ENCODE measurements at places on chromosomes 4 and X.

DNA sequence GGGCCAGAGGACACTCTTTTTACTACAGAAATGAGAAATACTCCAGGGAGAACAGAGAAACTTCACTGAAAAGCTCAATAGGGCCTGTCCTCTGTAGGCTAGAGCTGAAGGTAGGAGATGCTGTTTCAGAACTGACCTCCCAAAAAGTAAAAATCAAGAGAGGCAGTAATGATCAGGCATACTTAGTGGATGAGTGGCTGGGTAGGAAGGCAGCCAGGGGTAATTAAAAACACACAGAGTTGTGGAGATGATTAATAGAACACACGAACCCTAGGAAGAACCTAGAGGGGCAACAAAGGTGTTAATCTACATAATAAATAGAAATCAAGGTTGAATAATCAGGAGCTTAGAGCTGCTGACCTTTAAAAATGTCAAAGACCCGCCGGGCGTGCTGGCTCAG is 582.4 kb upstream of the ADGRL3 start:
- no peak for DNase-seq

DNA sequence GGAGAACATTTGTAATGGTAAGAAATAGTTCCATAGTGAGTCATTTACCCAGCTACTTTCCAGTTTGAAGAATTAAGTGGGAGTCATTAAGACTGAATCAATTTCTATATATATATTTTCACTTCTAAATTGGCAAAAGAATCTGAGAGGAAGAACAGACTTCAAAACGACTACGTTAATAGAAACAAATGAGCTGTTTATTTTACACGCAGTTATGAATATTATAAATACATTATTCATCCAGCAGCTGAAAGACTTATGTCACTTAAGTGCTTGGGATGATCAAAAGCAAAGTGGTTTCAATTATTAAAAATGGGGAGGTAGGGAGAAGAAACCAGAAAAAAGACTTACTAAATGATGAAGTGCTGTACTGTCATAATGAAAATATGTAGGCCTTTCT is 260.5 kb upstream of the DDX53 start:
- no peak for DNase-seq

- DNase-seq: no peak
These were observed 88.3 kb upstream of the BMP2K start for GRCh38 chr4:78687818-78688217.

GRCh38 chrX:11952176-11952720 is 186.0 kb upstream of the FRMPD4 start:
- no peak for DNase-seq

- no peak for DNase-seq
These were observed 255.2 kb downstream of the THOC2 start for GRCh38 chrX:123477673-123478072.

GRCh38 chr4:110704748-110705439 is 82.0 kb upstream of the PITX2 start:
- DNase-seq: no peak
